ENCODE measurements at places on chromosomes 13 and 19.

DNA sequence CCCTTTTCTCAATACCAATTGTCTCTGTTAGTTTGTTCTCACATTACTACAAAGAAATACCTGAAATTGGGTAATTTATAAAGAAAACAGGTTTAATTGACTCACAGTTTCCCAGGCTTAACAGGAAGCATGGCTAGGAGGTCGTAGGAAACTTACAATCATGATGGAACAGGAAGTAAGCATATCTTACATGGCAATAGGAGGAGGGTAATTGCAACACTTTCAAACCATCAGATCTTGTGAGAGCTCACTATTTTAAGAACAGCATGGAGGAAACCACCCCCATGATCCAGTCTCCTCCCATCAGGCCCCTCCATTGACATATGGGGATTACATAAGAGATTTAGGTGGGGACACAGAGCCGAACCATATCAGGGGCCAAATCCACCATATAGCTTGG is 1210.1 kb upstream of the SPRY2 start:
- no peak for DNase-seq

GRCh38 chr13:91146601-91147000 is 200.9 kb upstream of the MIR17HG start:
- no peak for DNase-seq

DNA sequence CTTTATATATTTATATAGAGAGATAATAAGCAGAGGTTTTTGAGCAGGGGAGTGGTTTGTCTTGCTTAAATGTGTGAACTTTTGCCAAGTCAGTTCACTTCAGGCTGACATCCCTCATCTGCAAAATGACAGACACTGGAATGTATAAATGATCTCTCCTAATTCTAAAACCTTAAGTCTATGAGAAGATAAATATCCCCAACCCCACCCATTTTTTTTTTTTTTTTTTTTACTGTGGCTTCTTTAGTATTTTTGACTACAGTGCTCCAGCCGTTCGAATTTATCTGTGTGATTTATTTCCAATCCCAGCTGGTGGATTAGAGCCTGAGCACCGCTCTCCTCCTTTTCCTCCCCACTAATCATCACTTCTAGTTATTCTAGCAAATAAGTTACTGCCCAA is 234.8 kb downstream of the DACH1 start:
- no peak for DNase-seq

- no peak for DNase-seq
Observed at GRCh38 chr13:98900442-98900841, 77.4 kb downstream of the DOCK9 start.

- DNase-seq = no peak
Observed at GRCh38 chr13:74555651-74556420, 421.6 kb upstream of the KLF12 start.

DNA sequence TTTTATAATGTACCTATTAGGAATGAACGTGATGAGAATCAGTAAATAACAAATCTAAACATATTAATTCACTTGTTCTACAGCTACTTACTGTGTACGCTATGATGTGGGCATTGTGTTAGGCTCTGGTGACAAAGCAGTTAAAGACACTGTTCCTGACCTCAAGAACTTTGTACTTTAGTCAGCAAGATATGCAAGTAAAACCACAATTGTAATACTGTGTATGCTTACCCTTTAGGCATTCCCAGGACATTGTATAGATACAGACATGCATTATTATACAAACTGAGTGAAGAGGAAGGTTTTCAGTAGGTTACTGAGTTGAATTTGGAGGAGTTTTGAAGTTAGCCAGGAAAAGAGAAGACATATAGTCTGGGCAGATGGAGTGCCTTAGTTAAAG is 435.8 kb downstream of the HS6ST3 start:
- DNase-seq = no peak

GRCh38 chr19:28472843-28473242 is 740.1 kb downstream of the UQCRFS1 start:
- DNase-seq = no peak

GRCh38 chr19:49421039-49421877 is 2.0 kb downstream of the PTH2 start:
- DNase-seq = peak; percentile 36

DNA sequence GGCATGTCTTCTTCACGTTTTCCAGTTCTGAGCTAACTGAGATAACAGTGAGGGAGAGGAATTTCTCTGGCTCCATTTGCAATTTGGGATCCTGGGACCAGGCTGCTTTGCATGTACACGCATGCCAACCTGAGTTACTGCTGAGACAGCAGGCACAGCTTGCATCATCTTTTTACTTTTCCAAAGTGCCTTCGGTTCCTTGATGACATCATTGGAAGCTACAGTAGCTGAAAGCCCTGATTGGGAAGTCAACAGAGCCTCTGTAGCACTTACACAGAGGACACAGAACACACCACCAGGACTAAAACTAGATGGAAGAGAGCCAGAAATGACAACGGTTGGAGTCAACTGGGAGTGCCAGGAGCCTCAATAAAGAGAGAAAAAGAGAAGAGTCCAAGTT is 399.1 kb upstream of the GPC6 start:
- no peak for DNase-seq

Data from kidney capillary endothelial cell (primary cell).